Hepatocyte (in vitro differentiated cells): ENCODE measurements at places on chromosomes 3 and 15.
A peak's percentile ranks its signal among the peaks of the same experiment; 100 is the strongest.

DNA sequence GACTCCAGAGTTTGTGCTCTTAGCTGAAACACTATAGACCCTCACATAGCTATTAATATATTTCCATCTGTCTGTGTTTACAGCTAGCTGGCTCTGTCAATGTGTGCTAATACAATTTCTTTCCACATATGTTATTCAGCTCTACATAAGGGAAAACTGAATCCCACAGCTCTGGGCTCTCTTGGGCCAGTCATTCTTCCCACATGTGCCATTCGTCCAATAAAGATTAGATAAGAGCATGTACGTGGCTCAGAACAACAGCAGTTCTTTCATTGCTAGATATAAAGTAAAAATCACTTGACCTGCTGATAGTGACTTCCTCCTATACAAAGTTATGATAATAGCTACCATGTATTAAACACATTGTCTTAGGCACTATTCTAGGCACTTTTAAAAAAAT, 2.8 kb upstream of the ILDR1 start:
- no peak for DNase-seq
- no peaks in the 10 kb centered on the region for H3K36me3 ChIP-seq
- H3K27ac ChIP-seq = no peak overlapping the region
- no peak overlapping the region for H3K4me3 ChIP-seq
- no peaks in the 10 kb centered on the region for H3K4me1 ChIP-seq
- peaks cover 14% of the 10 kb centered on the region for H3K27me3 ChIP-seq

DNA sequence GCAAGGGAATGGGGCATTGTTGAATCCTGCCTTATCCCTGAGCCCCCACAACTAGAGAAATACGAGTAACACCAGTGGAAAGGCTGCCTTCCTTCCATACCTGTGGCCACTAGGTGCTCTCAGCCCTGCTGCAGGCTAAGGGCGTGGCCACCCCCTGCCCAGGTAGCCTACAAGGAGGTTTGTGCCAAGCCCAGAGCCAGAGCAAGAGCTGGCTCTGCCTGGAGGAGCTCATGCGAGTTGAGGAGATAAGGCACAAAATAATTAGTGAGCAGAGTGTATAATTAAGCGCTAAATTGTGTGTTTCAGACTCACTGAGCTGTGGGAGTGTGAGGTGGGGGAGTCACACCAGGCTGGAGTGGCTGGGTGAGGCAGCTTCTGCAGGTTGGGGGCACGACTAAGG, 49.2 kb downstream of the TPRA1 start:
- H3K4me1 ChIP-seq = peaks cover 7% of the 10 kb centered on the region
- no peak overlapping the region for H3K27ac ChIP-seq
- H3K4me3 ChIP-seq = no peak overlapping the region
- DNase-seq = no peak
- no peaks in the 10 kb centered on the region for H3K36me3 ChIP-seq

DNA sequence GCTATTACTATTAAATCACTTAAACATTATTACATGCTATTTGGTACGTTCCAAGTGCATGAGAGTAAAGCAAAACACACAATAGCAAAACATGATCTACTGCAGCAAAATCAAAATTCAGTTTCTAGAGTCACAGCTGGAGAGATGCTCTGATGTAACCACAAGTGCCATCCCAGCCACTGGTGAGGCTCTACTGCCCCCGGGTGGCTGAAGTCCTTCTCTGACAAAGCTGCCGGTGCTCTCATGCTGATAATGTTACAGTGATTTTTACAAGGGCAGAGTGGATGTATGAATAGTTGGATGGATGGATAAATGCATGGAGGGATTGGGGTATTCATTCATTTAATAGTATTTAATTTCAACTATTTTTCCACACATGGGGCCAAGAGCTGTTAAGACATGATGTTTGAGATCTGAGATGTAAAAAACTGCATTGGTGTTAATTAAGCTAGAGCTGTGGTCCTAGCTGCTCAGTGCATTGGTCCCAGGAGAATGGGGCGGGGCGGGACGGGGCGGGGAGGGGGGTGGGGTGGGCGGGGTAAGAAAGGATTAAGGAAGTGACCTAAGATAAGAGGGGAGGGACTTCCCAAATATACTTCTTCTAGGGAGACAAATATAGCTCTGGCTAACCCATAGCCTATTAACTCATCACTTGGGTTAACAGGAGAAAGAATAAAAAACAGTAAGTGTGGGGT, 5.3 kb upstream of the SPESP1 start:
- no peak overlapping the region for H3K4me3 ChIP-seq
- peaks cover 11% of the 10 kb centered on the region for H3K27me3 ChIP-seq
- no peak overlapping the region for H3K27ac ChIP-seq
- no peaks in the 10 kb centered on the region for H3K4me1 ChIP-seq

GRCh38 chr3:51966922-51967383, 301 bp downstream of the PCBP4 start:
- H3K27me3 ChIP-seq = no peaks in the 10 kb centered on the region
- no peaks in the 10 kb centered on the region for H3K36me3 ChIP-seq
- no peak for DNase-seq
- peak overlapping the region; percentile 95 for H3K27ac ChIP-seq
- H3K4me1 ChIP-seq = peaks cover 31% of the 10 kb centered on the region
